Muscle of arm (tissue), 14 donors: ENCODE measurements at places on chromosomes 6 and 20. TPM values are rescaled to one million over a fixed set of nuclear protein-coding genes. Genes with fewer than 3 reads are reported as not detected.

GRCh38 chr6:73513496-73513854 lies 7.4 kb downstream of the EEF1A1 start:
- no peak for DNase-seq

DNA sequence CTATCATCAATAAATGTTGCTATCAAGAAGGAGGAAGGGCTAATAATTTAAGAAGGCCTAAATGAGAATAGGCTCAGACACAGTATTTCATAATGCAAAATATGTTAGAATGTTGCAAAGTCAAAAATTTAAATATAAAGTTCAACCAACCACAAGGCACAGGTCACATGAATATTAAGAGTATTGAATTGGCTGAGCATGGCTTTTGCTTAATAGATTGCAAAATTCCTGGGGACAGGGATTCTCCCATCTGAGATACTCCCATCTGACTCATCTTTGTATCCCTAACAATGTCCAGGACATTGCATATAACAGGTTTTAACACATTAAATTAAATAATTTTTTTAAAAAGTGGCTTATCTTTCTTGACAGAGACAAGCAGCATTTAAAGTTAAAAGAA lies 32.9 kb upstream of the UTRN start:
- no peak for DNase-seq

DNA sequence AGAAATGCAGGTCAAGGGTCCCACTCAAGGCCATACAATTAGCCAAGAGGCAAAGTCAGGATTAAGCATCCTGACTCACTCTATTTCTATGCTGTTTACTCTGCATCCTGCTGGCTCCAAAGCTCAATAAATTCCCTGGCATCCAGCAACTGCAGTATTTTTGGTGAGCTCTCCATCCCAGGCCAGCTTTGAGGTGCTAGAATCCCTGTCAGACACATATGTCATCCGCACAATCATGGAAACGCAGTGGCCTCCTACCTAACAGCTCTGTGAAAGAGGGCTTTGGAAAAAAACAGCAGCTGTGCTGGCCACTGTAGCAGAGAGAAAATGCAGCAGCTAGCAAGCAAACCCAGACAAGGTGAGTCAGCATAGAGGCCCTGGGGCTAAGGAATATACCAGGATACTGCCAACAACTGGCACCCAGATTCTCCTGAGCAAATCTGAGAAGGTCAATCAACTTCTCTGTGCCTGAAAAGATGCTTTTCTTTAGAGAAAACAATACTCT lies 58.4 kb downstream of the ANKEF1 start:
- no peak for DNase-seq

- no peak for DNase-seq
Measured at GRCh38 chr6:167663784-167664443, 162.8 kb upstream of the AFDN start.

- no peak for DNase-seq
Measured at GRCh38 chr6:74113901-74114300, 417.9 kb downstream of the CD109 start.

TCFL5 gene
- 7.3 TPM for polyA plus RNA-seq

MROH8 gene
- 3.4 TPM for polyA plus RNA-seq

VPS16 gene
- 18.9 TPM for polyA plus RNA-seq
